ENCODE measurements at places on chromosomes 1 and 21. TPM values are rescaled to one million over a fixed set of nuclear protein-coding genes. Genes with fewer than 3 reads are reported as not detected.

GRCh38 chr1:116386042-116386441 lies 13.0 kb downstream of the ATP1A1 start:
- DNase-seq = no peak
- H3K27me3 ChIP-seq = no peaks in the 10 kb centered on the region
- H3K4me1 ChIP-seq = peaks cover 27% of the 10 kb centered on the region
- peaks cover 81% of the 10 kb centered on the region for H3K36me3 ChIP-seq
- no peak overlapping the region for H3K4me3 ChIP-seq
- H3K27ac ChIP-seq = peak overlapping the region; percentile 28

DNA sequence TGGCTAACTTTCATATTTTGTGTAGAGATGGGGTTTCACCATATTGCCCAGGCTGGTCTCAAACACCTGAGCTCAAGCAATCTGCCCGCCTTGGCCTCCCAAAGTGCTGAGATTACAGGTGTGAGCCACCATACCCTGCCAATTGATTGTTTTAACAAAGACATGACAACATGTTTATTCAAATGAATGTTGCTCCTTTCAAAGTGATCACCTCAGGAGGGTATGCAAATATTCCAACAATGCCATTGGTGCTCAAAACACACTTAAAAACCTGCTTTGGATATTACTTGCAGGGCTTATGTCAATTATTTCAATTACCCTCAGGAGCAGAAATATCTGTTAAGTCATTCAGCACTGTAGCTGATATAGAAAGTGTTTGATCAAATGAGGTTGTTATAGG lies 7.9 kb downstream of the LAX1 start:
- peaks cover 44% of the 10 kb centered on the region for H3K4me1 ChIP-seq
- no peak overlapping the region for H3K4me3 ChIP-seq
- H3K27ac ChIP-seq = no peak overlapping the region
- DNase-seq = no peak

DNA sequence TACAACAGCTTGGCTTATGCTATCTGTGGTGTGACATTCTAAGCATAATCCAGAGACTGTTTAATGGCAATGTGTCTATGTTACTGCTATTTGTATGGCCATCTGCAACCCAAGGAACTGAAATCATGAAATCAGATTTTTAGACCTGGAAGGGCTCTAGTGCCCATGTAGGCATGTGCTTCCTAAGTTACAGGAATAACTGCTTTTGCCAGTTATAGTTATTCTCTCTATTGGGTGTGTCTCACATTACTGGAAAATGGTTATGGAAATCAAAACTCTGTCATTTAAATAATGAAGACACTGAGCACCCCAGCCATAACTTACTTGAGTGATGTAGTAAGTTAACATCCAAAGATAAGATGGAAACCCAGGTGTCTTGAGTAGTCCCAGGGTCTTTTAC lies 12.6 kb upstream of the JUN start:
- no peaks in the 10 kb centered on the region for H3K36me3 ChIP-seq
- no peak overlapping the region for H3K27ac ChIP-seq
- no peaks in the 10 kb centered on the region for H3K27me3 ChIP-seq
- DNase-seq = no peak

The RAB29 gene
- polyA plus RNA-seq = 71.3 TPM

DNA sequence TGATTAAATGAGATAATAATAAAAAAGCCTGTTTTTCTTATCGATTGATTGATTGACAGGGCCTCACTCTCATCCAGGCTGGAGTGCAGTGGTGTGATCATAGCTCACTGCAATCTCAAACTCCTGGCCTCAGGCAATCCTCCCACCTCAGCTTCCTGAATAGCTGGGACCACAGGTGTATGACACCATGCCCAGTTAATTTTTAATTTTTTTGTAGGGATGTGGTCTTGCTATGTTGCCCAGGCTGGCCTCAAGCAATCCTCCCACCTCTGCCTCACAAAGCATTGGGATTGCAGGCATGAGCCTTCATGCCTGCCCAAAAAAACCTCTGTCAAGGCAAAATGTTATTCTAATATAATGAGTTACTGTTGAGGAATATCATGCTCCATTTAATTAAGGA lies 346.4 kb upstream of the DAB1 start:
- H3K4me3 ChIP-seq = no peak overlapping the region
- no peak overlapping the region for H3K27ac ChIP-seq
- DNase-seq = no peak
- no peaks in the 10 kb centered on the region for H3K36me3 ChIP-seq

The SUSD4 gene
- 2.6 TPM for polyA plus RNA-seq

The OLFM3 gene
- polyA plus RNA-seq = not detected
